ENCODE measurements at places on chromosomes 1 and 21. TPM values are rescaled to one million over a fixed set of nuclear protein-coding genes. Genes with fewer than 3 reads are reported as not detected.

DNA sequence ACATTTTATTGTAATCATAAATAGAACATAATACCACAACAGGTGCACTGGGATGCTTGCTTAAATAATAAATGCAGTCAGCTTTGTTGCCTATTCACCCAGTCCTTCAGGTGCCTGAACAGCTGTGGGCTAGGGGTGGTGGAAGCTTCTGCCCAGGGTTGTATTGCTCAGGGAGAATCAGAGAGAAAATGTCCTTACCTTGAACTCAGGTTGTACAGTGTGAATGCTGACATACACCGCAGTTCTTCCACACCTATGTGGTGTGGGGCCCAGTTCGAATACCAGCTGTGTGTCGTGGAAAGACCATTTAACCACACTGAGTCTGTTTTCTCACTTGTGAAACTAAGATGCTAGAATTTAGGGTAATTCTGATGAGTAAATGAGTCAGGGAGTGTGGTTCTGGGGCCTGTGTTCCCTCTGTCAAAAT is 115.7 kb upstream of the ATP1A1 start:
- H3K27me3 ChIP-seq: no peaks in the 10 kb centered on the region
- H3K36me3 ChIP-seq: no peaks in the 10 kb centered on the region

DNA sequence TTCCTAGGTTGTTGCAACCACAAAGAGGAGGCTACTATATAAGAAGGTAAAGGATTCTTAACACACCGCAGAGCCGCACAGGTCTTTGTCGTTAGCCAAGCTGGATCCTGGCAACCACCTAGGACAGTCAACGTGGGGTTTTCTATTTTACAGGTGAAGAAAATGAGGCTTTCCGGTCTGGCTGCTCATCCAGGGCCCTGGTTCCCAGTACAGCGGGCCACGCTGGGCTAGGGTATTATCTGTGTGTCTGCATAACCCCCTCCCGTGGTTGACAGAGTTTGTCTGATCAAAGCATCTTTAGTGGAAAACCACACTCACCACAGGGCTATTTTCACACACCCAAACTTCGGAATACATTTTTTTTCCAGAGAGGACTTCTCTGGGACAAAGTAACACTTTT is 39.0 kb upstream of the PDE9A start:
- no peak for DNase-seq
- H3K27ac ChIP-seq: peak overlapping the region; percentile 45
- H3K27me3 ChIP-seq: peaks cover 3% of the 10 kb centered on the region
- H3K4me3 ChIP-seq: no peak overlapping the region
- no peaks in the 10 kb centered on the region for H3K4me1 ChIP-seq

DNA sequence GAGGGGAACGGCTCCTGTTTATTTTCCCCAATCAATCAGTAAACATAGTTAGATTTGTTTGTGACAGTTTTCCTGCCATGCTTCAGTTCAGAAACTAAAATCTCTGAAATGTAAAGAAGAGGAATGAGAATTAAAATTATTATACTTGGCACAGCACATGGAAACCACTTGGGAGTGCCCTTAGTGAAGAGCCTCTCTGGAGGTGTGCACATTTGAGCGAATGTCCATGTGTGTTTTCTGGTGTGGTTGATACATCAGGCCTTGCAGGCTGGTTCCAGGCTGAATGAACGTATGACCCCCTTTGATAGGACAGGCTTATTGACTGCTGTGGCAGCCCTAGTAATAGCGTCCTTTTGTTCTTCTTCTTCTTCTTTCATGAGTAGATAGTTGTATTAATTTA is 27.1 kb downstream of the C4BPA start:
- no peaks in the 10 kb centered on the region for H3K27me3 ChIP-seq

DNA sequence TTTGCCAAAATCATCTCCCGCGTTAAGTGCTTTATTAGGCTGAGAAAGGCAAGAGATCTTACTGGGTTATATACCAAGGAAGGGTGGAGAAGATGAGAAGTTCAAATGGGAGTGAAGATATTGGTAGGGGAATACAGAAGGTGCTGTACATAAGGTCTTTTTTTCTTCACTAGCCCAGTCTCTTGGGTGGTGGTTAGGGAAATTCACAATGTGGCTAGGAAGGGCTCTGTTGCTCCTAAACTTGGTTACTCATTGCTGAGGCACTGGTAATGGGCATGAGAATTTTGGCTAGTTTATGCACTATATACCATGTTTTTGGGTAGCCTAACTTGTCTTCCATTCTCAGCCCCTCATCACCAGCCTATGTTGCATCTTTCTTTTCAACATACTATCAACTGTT is 50.6 kb downstream of the LHX4 start:
- H3K4me3 ChIP-seq: no peak overlapping the region
- no peaks in the 10 kb centered on the region for H3K36me3 ChIP-seq
- peaks cover 7% of the 10 kb centered on the region for H3K4me1 ChIP-seq
- DNase-seq: no peak
- H3K27me3 ChIP-seq: no peaks in the 10 kb centered on the region
- no peak overlapping the region for H3K27ac ChIP-seq

DNA sequence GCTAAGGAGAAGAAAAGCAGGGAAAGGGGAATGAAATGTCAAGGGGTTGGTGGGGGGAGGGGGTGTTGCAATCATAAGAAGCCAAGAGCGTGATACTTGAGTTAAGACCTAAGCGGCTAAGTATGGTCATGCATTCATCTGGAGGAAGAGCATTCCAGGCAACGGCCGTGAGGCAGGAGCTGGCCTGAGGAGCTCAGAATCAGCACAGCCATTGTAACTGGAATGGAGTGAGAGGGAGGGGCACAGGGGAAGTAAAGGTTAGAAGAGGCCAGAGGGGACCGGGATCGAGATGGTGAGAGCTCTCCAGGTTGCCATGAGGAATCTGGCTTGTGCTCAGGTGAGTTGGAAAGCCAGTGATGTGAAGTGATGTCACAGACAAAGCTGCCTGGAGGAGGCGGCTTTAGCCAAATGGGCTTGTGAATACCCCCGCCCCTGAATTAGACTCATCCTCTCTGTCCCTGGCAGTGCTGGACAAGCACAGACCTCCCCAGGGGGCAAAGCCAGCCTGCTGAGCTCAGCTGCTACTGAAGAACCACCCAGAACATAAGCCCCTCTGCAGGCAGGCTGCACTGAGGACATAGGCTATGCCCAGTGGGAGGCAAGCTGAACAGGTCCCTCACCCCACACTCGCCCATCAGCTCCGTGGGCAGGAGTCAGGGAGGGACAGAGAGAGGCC is 61.1 kb upstream of the LAPTM5 start:
- H3K4me1 ChIP-seq: peaks cover 6% of the 10 kb centered on the region
- H3K27me3 ChIP-seq: no peaks in the 10 kb centered on the region
- no peak for DNase-seq
- H3K36me3 ChIP-seq: no peaks in the 10 kb centered on the region

DNA sequence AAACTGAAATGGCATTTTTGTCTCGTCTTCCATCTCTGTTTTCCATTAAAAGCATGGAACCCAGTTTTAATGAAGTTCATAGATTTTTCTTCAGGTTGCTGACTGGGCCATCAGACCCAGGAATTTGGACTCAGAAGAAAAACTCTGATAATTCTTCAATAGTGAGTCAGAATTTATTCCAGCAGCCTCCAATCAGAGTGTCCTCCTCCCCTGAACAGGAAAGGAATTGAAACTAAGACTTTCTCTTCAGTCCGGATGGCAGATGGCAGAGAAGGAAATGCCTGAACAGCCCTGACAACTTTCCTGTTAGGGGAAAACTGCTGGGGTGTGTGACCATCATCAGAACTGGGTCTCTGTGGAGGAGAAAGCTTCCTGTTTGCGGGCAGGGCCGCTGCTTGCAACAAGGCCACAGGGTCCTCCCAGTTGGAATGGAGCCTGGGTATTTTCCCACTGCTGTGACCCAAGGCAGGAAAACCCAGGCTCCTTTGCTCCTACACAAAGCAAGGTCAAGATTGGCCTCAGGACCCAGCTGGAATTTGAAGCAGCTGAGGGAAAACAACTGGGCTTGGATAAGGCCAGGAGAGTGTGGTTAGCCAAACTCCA is 20.7 kb downstream of the CD34 start:
- no peak for DNase-seq
- no peak overlapping the region for H3K4me3 ChIP-seq
- H3K4me1 ChIP-seq: peaks cover 18% of the 10 kb centered on the region
- no peaks in the 10 kb centered on the region for H3K36me3 ChIP-seq
- H3K27ac ChIP-seq: peak overlapping the region; percentile 74

The DDOST gene
- total RNA-seq: 190 TPM

- no peaks in the 10 kb centered on the region for H3K4me1 ChIP-seq
- H3K4me3 ChIP-seq: no peak overlapping the region
- H3K27me3 ChIP-seq: no peaks in the 10 kb centered on the region
- no peaks in the 10 kb centered on the region for H3K36me3 ChIP-seq
- no peak overlapping the region for H3K27ac ChIP-seq
- no peak for DNase-seq
Observed at GRCh38 chr1:156885880-156886355, 7.6 kb upstream of the PEAR1 start.

- no peak for DNase-seq
- no peaks in the 10 kb centered on the region for H3K4me1 ChIP-seq
- no peaks in the 10 kb centered on the region for H3K36me3 ChIP-seq
- H3K4me3 ChIP-seq: no peak overlapping the region
Observed at GRCh38 chr1:241895013-241895412, 47.0 kb downstream of the EXO1 start.

- no peak for DNase-seq
- no peaks in the 10 kb centered on the region for H3K27me3 ChIP-seq
- no peaks in the 10 kb centered on the region for H3K36me3 ChIP-seq
- H3K4me1 ChIP-seq: no peaks in the 10 kb centered on the region
- no peak overlapping the region for H3K27ac ChIP-seq
Observed at GRCh38 chr1:118821801-118822200, 166.3 kb downstream of the TBX15 start.

GRCh38 chr1:159799446-159799985 is 2.6 kb upstream of the FCRL6 start:
- no peaks in the 10 kb centered on the region for H3K27me3 ChIP-seq
- H3K4me1 ChIP-seq: no peaks in the 10 kb centered on the region
- H3K4me3 ChIP-seq: no peak overlapping the region
- no peak overlapping the region for H3K27ac ChIP-seq
- DNase-seq: no peak

DNA sequence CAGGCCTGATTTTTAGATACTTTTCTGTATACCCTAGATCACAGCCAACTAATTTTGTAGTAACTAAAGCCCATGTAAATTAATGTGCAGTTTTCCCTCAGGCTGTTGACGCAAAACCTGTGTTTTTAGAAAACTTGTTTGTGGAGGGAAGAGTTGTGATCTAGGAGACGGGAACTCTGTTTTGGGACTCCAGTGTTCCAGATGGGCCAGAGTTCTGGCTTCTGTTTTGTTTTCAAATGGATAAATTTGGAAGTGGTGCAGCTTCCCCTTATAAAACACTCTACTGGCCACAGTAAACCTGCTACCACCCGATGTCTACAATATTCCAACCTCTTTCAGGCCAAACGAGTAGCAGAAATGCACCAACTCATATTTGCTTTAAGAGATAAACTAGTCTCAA is 13.6 kb upstream of the GPR88 start:
- H3K27ac ChIP-seq: no peak overlapping the region
- no peak overlapping the region for H3K4me3 ChIP-seq

GRCh38 chr1:978835-979743 is 2.8 kb downstream of the PERM1 start:
- no peaks in the 10 kb centered on the region for H3K27me3 ChIP-seq
- no peaks in the 10 kb centered on the region for H3K4me1 ChIP-seq
- peak; percentile 29 for DNase-seq
- no peak overlapping the region for H3K27ac ChIP-seq

- no peak overlapping the region for H3K4me3 ChIP-seq
- peak; percentile 30 for DNase-seq
- H3K27ac ChIP-seq: no peak overlapping the region
- H3K4me1 ChIP-seq: peaks cover 1% of the 10 kb centered on the region
Observed at GRCh38 chr1:180179162-180179957, 24.7 kb downstream of the QSOX1 start.

DNA sequence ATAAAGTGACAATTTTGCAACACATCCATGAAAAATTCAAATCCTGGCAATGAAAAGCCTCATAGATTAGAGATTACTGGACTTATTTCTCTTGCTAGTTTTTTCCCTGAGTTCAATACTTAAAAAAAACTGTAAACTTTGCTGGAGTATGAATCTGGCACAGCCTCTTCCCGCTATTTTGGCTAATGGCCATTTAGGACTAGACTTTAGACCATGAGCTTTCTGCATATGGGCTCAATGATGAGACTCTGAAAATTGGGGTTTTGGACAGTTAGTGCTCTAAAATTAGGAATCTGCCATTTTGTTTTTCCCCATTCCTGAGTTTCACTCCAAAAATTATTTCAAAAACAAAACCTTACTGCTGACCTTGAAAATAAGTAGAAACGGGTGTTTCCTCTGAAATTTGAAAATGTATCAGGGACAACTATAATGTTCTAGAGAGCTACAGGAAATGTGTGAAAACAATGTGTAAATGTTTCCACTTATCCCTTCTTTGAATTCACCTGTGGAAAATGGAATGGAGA is 137.5 kb downstream of the HMCN1 start:
- no peaks in the 10 kb centered on the region for H3K4me1 ChIP-seq
- no peaks in the 10 kb centered on the region for H3K36me3 ChIP-seq
- no peaks in the 10 kb centered on the region for H3K27me3 ChIP-seq

The LAD1 gene
- total RNA-seq: 41.5 TPM

DNA sequence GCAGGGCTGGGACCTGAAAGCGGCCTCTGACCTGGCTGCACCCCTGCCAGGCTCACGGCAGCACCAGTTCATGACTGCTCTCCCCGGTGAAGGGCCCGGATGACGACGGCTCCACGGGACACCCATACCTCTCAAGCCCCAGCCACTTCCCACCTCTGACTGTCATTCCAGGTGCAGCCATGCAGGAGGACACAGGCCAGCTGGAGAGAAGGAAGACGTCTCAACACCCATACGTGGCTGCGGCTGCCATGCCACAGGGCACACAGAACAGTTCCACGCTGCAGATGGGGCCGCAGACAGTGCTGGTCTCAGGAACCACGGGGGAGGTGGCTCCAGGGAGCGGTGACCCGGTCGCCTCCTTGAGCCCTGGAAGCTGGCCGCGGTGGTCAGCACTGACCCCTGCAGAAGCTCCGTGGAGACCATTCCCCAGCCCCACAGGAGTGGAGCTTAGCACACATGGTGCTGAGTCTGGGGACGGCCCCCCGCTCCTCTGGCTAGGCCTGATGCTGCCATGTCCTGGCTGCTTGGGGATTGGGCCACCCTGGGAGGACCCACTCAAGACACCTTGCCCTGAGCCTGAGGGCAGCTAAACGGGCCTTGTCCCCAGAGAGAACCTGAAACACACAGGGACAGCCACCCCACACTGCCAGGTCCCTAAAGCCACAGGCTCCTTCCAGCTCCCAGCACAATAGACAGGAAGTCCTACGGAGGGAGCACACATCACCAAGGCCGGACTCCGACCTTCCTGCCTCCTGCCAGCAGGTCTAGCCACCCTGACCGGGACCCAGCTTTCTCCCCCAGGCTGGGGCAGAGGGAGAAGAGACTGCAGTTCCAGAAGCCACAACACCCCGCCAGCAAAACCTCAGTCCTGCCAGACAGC is 8.6 kb downstream of the WNT9A start:
- H3K36me3 ChIP-seq: no peaks in the 10 kb centered on the region
- H3K4me3 ChIP-seq: no peak overlapping the region
- H3K27me3 ChIP-seq: no peaks in the 10 kb centered on the region
- DNase-seq: no peak
- no peak overlapping the region for H3K27ac ChIP-seq

The INKA2 gene
- 2.1 TPM for total RNA-seq

The KCNJ10 gene
- total RNA-seq: not detected

The C8B gene
- 0.22 TPM for total RNA-seq

GRCh38 chr1:50368179-50369007 is 54.9 kb downstream of the DMRTA2 start:
- peak; percentile 47 for DNase-seq
- H3K4me1 ChIP-seq: no peaks in the 10 kb centered on the region
- no peaks in the 10 kb centered on the region for H3K36me3 ChIP-seq
- H3K4me3 ChIP-seq: no peak overlapping the region
- H3K27ac ChIP-seq: no peak overlapping the region

Data from pancreas (tissue), 10 donors.